Colonic mucosa (tissue), 4 donors: ENCODE measurements at places on chromosomes 1 and 21. TPM values are rescaled to one million over a fixed set of nuclear protein-coding genes. Genes with fewer than 3 reads are reported as not detected.

The DSTYK gene
- total RNA-seq = 5.7 TPM

The C1orf50 gene
- 3.4 TPM for total RNA-seq

The GPR25 gene
- total RNA-seq = 0.19 TPM

The LCE2A gene
- total RNA-seq = not detected

The WDR3 gene
- total RNA-seq = 20.4 TPM

The KCNJ15 gene
- total RNA-seq = 0.21 TPM

The TACSTD2 gene
- total RNA-seq = 0.52 TPM

The ACTN2 gene
- 0.72 TPM for total RNA-seq

The ADGRB2 gene
- 0.59 TPM for total RNA-seq

The SLAMF9 gene
- total RNA-seq = not detected

The ZNF644 gene
- 46.9 TPM for total RNA-seq

The SLC25A34 gene
- total RNA-seq = 3.2 TPM

The UCHL5 gene
- 46.5 TPM for total RNA-seq

The NPR1 gene
- 3.6 TPM for total RNA-seq

The TCP10L gene
- total RNA-seq = 1.2 TPM

The AGT gene
- total RNA-seq = 5.3 TPM

The AADACL4 gene
- not detected for total RNA-seq

The TTC39A gene
- total RNA-seq = 95.2 TPM

The SYCP1 gene
- not detected for total RNA-seq

The MYOG gene
- not detected for total RNA-seq

The NBPF26 gene
- 11.4 TPM for total RNA-seq

The AMPD1 gene
- 0.50 TPM for total RNA-seq

The LEFTY2 gene
- 0.53 TPM for total RNA-seq

The CLCA1 gene
- 938 TPM for total RNA-seq
